ENCODE measurements at places on chromosomes 12 and 14.

DNA sequence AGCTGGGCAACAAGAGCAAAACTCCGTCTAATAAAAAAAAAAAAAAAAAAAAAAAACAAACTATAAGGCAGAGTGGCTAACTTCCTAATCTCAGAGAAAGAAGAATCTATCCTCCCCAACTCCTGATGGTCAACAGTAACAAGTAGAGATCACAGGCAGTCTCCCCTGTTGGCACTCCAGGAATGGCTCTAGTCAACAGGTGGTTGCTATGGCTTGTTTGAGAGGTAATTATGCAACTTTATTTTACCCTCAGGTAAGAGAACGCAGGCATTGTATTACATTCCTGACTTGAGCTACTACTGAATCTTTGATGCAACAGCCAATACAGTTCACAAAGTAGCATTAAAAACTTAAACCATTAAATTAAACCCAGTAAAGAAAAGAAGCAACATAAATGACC is 180.3 kb downstream of the DICER1 start:
- DNase-seq: peak; percentile 25

DNA sequence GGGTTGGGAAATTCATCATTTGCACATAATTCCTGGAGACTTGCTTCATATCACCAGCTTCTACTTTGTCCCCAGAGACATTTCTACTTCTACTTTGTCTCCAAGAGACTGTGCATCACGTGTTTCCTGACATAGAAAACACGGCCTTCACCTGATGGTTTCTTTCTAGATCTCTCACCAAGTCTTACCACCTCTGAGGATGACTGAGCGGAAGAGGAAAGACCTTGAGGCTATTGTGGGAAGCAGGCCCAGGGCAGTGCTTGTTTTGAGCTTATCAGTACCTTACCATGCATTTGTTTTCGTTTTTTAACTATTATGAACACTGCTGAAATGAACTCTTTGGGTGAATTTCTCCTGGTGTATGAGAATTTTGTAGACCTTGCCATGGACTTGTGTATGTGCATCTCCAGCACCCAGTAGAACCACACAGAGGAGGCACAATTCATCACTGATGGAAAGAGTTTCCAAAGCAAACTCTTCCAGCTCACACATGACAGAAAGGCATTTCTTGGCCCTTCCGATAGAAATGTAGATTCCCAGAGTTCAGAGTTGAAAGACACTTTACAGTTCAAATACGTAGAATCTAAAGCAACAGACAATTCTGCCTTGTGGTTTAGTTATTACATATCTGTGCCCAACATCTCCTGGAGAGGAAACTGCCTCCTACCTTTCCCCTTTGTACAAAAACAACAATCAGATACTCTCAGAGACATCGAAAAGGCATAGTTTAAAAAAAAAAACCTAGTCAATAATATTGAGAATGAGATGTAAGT is 434.7 kb downstream of the FUT8 start:
- DNase-seq: no peak

- DNase-seq: peak; percentile 88
Observed at GRCh38 chr12:13534645-13535398, 338.3 kb downstream of the EMP1 start.

DNA sequence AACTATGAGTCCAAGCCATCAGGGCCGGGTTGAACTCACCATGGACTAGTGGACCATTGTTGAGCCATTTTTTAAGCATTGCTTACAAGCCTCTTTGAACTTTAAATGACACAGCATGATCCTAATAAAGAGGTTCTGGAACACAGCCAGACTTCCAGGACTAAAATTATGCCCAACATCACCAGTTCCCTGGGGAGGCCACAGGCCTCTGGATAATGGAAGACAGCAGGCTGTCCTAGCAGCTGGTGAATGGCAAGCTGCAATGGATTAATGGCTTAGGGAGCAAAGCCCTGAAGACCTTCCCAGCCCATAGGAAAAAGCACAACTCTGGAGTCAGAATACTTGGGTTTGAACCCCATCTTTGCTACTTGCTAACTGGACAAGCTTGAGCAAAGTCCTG is 71.3 kb downstream of the FLRT2 start:
- DNase-seq: no peak

DNA sequence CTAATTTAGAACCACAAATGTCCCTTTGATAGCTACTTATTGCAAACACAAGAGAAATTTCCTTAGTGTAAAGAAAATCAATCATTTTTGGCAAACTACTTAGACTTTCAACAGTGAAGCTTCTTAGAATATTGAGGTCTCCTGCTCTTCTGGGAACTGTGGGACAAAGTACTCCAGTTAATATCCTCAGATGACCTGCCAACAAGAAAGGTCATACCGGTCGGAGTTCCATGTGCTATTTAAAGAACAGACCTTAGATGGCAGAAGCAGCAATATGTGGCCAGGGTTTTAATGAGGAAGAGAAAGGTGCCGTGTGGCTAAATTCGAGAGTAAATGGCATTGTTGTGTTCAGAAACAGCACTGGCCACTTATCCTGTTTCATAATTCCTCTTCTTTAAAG is 114.7 kb upstream of the AMIGO2 start:
- no peak for DNase-seq
